GM10248 (cell line): ENCODE measurements at places on chromosomes 1 and 21.

GRCh38 chr1:164660412-164660772 lies 101.4 kb downstream of the PBX1 start:
- no peak for DNase-seq

- DNase-seq = no peak
Observed at GRCh38 chr1:162389021-162389818, 7.7 kb downstream of the C1orf226 start.

- no peak for DNase-seq
Observed at GRCh38 chr1:240074422-240074821, 17.3 kb upstream of the FMN2 start.

DNA sequence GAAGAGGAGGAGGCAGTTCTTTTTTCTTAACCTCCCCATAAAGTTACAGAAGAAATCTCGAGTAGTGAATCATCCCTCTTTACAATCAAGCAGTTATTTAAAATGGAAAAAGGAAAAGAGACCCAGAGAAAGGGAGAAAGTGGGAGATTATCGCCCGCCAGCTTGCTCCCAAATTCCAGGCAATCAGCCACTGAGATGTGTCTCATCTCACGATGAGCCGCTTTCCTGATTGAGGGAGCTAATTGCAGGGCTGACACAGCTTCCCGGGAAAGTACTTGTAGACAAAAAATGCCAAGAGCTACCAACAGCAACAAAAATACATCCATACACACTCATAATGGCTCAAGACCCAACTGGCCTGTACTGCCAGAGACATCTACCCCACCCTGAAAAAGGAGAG lies 191.6 kb upstream of the ZC3H12A start:
- no peak for DNase-seq

- no peak for DNase-seq
Observed at GRCh38 chr1:33366762-33367484, 46.0 kb upstream of the A3GALT2 start.

DNA sequence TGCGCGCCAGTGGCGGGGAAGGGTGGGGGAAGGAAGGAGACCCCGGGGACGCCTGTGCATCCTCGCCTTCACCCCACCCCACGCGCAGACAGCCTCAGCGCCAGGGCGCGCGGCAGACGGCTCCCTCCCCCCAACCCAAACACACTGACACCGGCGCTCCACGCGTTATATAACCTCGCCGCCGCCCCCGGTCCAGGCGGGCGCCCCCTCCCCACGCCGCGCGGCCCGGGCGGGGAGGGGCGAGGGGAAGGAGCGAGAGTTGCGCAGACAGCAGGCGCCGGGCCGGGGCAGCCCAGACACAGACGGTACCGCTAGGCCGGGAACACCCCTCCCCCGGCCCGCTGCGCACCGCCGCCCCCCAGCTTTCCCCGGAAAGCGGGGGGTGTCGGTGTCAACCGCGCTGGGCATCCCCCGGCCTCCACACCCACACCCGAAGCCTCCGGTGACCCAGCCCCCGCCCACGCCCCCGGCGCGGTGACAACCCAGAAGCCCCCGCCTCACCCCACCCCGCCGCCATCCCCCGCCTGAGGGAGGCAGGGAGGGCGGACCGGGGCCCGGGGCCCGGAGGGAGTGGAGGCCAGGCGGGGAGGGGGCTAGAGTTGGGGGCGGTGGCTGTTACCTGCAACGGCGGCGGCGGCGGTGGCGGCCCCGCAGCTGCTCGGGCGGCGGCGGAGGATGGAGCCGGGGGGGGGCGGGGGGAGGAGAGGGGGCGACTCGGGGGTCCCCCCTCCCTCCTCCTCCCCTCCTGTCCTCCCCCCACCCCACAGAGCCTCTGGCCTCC lies 432 bp downstream of the AKT3 start:
- peak; percentile 31 for DNase-seq

DNA sequence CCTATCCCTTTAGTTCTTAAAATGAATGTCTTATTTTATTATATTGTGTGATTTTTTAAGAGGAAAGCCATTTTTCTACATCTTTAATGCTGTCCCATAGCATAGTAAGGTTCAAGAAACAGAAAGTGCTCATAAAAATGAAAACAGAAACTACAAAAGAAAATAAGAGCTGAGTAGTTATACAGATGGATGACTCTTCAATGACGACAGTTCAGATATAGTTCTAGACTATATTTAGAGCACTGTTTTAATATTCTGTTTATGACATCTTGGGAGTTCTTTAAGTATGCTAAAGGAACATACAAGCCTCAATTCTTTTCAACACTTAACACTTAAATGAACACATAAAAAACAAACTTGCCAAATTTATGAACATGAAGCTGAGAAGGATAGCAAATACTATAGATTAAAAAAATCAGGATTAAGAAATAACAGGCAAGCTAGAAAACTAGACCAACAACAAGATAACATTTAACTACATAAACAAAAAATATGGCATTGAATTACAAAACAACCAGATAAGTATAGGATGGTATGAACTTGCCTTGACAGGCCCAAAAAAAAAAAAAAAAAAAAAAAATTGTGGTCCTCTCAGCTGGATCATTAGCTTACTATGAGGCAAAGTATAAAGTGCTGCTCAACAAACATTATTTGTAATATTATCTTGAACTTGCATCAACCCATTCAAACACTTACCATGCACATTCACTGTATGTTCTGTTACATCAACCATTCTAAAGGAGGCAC lies 87.9 kb downstream of the ZZZ3 start:
- peak; percentile 32 for DNase-seq
